NCI-H748 treated with DMSO at 0.1 percent for 48 hours (cell line): ENCODE measurements at places on chromosomes 11 and 22.
A peak's percentile ranks its signal among the peaks of the same experiment; 100 is the strongest.

GRCh38 chr11:92286709-92287108, 62.1 kb downstream of the FAT3 start:
- DNase-seq = no peak

- peak; percentile 36 for DNase-seq
Measured at GRCh38 chr22:47090591-47091245, 328.3 kb downstream of the TBC1D22A start.

DNA sequence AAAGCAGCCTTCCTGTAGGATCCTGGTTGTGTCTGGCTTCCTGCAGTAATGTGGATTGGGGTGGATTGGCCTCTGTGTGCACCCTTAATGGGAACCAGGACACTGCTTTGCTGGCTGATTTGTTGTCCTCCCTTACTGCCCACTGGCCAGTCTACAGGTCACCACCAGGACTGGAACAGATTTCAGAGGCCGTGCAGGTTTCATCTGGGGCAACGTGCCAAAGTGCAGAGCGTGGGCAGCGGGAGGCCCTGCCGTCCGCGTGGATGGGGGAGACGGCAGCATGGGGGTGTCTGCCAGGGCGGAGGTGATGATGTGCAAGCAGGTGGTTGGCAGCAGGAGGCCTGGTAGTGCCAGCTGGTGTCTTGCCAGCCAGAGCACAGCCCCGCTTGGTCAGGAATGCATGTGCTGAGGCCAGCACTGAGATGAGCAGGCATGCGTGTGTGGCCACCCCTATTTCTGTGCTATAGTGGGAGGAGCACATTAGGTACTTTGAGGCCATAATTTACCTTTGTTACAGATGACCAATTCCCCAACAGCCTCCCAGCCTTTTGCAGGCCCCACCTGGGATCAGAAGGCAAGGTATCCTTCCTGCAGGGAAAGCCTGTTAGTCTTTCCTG, 24.3 kb downstream of the BCR start:
- no peak for DNase-seq

- no peak for DNase-seq
Measured at GRCh38 chr11:61172888-61173287, 11.7 kb upstream of the VPS37C start.

GRCh38 chr22:36617694-36618522, 85.6 kb downstream of the CACNG2 start:
- no peak for DNase-seq
